Lung (tissue), 17 donors: ENCODE measurements at places on chromosomes 4 and X. TPM values are rescaled to one million over a fixed set of nuclear protein-coding genes. Genes with fewer than 3 reads are reported as not detected.

GRCh38 chr4:187364851-187365250, 630.7 kb upstream of the ZFP42 start:
- DNase-seq, result no peak
- H3K4me1 ChIP-seq, result no peaks in the 10 kb centered on the region
- no peaks in the 10 kb centered on the region for H3K27me3 ChIP-seq

Gene CXCL10
- total RNA-seq, result 3.8 TPM

Gene ABLIM2
- 4.0 TPM for total RNA-seq

Gene TMEM271
- not detected for total RNA-seq

Gene MAGEA1
- total RNA-seq, result not detected
